ENCODE measurements at places on chromosomes 7 and 10.

DNA sequence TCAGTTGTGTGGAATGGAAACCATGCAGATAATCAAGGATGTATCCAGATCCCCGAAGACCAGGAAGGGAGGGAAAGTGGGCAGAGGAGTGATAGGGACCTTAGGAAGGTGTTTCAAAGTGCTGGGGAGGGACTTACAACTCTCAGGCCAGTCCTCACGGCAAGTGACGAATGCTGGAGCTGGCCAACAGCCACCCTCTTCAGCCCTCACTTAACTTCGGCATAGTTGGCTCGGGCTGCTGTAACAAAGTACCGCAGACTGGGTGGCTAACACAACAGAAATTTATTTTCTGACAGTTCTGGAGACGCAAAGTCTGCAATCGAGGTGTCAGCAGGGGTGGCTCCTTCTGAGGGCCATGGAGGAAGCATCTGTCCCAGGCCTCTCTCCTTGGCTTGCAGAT is 265.9 kb upstream of the YAE1 start:
- no peak for DNase-seq

DNA sequence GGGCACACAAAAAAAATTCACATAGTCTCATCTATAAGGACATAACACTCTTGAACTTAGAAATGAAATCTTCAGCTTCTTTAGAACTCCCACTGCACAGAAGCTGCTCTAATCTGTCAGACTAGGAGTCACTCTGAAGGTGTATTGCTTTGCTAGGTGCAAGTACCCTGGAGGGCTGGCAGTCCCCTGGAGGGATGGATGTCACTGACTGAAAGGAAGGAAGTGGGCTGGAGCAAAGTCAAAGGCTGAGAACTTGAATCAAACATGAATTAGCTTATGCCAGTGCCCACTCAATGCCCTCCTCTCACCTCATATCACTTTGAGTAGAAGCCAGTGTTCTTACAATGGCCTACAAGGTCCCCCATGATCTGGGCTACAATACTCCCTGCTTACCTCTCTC is 140.3 kb upstream of the ANKRD1 start:
- DNase-seq = no peak

DNA sequence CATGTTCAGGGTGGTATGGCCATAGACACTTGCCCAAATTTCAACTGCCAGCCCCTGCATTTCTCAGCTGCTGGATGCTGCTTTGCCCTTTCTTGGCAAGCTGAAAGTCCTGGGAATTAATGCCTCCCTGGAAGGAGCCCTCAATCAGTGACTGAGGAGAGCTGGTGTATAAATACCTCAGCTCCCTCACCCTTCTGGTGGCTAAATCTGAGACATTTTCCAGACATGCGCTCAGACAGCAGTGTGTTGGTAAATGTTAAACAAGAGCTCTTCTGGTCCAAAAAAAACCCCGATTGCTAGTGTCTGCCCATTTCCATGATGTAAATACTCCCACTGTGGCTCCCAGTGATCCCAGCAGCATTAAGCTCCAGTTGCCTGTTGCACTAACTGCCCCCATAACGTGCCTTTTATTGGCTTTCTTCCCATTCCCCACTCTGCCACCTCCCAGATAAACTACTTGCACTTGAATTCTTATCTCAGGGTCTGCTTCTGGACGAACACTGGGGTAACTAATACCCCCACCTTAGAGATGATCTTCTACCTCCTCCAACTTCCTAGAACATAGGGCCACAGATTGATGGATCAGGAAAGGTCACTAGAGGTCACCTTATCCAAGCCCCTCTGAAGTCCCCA is 6.7 kb upstream of the MYH16 start:
- no peak for DNase-seq

GRCh38 chr10:5530846-5531557 is 6.2 kb downstream of the CALML3 start:
- DNase-seq = no peak

- DNase-seq = no peak
Measured at GRCh38 chr7:26090927-26091519, 61.0 kb upstream of the NFE2L3 start.
